Myometrial cell (primary cell): ENCODE measurements at places on chromosomes 13 and 19. TPM values are rescaled to one million over a fixed set of nuclear protein-coding genes. Genes with fewer than 3 reads are reported as not detected.

Gene SLC25A41
- not detected in 2 replicates for total RNA-seq

Gene OR7A5
- total RNA-seq, result not detected in 2 replicates

Gene SYNGR4
- not detected in 2 replicates for total RNA-seq

Gene APC2
- not detected in 2 replicates for total RNA-seq

Gene LENG8
- 28.2 and 43.0 TPM in 2 replicates for total RNA-seq

Gene SPTBN4
- 0.18 and 2.6 TPM in 2 replicates for total RNA-seq

Gene WDR18
- total RNA-seq, result 45.7 and 62.3 TPM in 2 replicates

Gene PRSS57
- not detected in 2 replicates for total RNA-seq

Gene ZNF787
- 12.8 and 18.7 TPM in 2 replicates for total RNA-seq

Gene SLC7A10
- total RNA-seq, result not detected in 2 replicates

Gene DCT
- total RNA-seq, result not detected in 2 replicates

Gene ZFP36
- 14.5 and 22.2 TPM in 2 replicates for total RNA-seq

Gene DNASE2
- total RNA-seq, result 32.3 and 41.8 TPM in 2 replicates

Gene LPAR2
- 2.3 and 2.7 TPM in 2 replicates for total RNA-seq

Gene MAG
- total RNA-seq, result not detected in 2 replicates

Gene CLEC17A
- not detected in 2 replicates for total RNA-seq

Gene NLRP9
- total RNA-seq, result not detected in 2 replicates

Gene REEP6
- total RNA-seq, result 4.0 and 8.2 TPM in 2 replicates

Gene PLK5
- total RNA-seq, result not detected in 2 replicates

Gene PODNL1
- 0.29 and 8.9 TPM in 2 replicates for total RNA-seq

Gene SRRM5
- not detected in 2 replicates for total RNA-seq

Gene CPAMD8
- total RNA-seq, result 0.71 and 2.6 TPM in 2 replicates

Gene HIPK4
- not detected in 2 replicates for total RNA-seq

Gene ZNF569
- 3.9 and 4.0 TPM in 2 replicates for total RNA-seq

Gene CEACAM1
- under 0.01 TPM in 1 of 2 replicates, not detected in the other for total RNA-seq

Gene ZNF324B
- total RNA-seq, result 4.9 and 7.3 TPM in 2 replicates

Gene TEX101
- not detected in 2 replicates for total RNA-seq

Gene DIRAS1
- 0.35 TPM in 1 of 2 replicates, not detected in the other for total RNA-seq

Gene BST2
- 0.86 and 5.7 TPM in 2 replicates for total RNA-seq

Gene TMC4
- not detected in 2 replicates for total RNA-seq

Gene PSG11
- 0.71 TPM in 1 of 2 replicates, not detected in the other for total RNA-seq

Gene NLRP4
- total RNA-seq, result not detected in 2 replicates

Gene RFPL4AL1
- not detected in 2 replicates for total RNA-seq

Gene OR7C1
- total RNA-seq, result not detected in 2 replicates

Gene KCNC3
- total RNA-seq, result not detected in 2 replicates

Gene ZNF763
- 0.53 and 0.86 TPM in 2 replicates for total RNA-seq

Gene AMER2
- total RNA-seq, result not detected in 2 replicates

Gene SIGLEC12
- total RNA-seq, result not detected in 2 replicates

Gene NKPD1
- under 0.01 TPM in 1 of 2 replicates, not detected in the other for total RNA-seq

Gene RDH8
- total RNA-seq, result not detected in 2 replicates

Gene SERTM1
- total RNA-seq, result not detected in 2 replicates

Gene AZU1
- not detected in 2 replicates for total RNA-seq

Gene KLK4
- not detected in 2 replicates for total RNA-seq

Gene SHISA2
- not detected in 2 replicates for total RNA-seq

Gene IRGC
- not detected in 2 replicates for total RNA-seq
